ENCODE measurements at places on chromosomes 13 and 19.
A peak's percentile ranks its signal among the peaks of the same experiment; 100 is the strongest.

GRCh38 chr19:16514383-16515019 lies 18.3 kb downstream of the C19orf44 start:
- DNase-seq: no peak

GRCh38 chr19:48102870-48103751 lies 7.5 kb downstream of the PLA2G4C start:
- DNase-seq: no peak

- DNase-seq: no peak
Observed at GRCh38 chr19:17324357-17325114, 10.1 kb downstream of the ANO8 start.

GRCh38 chr19:34082289-34083077 lies 89.8 kb upstream of the LSM14A start:
- no peak for DNase-seq

DNA sequence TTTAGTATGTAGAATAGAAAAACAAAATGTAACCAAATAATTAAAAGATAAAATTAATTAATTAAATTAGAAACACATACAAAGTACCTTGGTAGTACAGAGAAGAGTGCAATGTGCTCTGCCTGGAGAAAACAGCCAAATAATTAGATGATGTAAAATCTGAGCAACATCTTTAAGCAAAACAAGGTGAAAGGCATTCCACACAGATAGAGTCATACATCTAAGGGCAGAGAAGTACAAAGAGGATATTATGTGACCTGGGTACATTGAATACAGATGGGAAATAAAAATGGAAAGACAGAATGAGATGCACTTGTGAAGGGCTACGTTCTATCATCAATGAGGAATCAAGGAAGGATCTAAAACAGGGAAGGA lies 25.2 kb upstream of the FNDC3A start:
- no peak for DNase-seq

GRCh38 chr19:55646889-55647731 lies 902 bp upstream of the CCDC106 start:
- DNase-seq: no peak

DNA sequence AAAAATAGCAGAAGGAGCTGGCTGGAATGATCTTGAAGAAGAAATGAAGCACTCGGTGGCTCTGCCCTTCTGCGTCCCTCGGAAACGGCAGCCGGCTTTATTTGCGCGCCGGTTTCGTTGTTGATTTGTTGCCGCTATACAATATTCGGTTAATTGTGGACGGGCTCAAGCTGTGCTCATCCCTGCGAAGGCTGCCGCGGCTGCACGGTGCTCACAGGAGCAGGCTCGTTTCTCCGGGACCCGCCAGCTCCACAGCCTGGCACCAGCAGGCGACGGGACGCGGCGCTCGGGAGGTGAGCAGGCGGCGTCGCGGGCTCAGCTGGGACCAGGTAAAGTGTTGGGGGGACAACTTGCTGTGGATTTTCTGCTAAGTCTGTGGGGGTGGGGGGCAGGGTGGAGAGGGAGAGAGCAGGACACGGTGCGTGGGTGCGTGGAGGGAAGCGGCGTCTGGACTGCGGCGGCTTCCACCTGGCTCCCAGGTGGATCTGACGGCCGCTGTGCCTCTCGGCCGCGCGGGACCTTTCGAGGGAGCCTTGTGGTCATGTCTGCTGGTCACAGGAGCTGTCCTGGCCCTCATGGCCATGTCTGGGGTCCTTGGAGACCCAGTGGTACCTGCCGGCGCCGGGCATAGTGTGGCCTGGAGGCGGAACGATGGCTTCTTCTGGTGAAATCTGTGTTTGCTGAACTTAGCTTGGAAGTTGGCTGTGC lies 90.9 kb downstream of the TEX29 start:
- DNase-seq: no peak

DNA sequence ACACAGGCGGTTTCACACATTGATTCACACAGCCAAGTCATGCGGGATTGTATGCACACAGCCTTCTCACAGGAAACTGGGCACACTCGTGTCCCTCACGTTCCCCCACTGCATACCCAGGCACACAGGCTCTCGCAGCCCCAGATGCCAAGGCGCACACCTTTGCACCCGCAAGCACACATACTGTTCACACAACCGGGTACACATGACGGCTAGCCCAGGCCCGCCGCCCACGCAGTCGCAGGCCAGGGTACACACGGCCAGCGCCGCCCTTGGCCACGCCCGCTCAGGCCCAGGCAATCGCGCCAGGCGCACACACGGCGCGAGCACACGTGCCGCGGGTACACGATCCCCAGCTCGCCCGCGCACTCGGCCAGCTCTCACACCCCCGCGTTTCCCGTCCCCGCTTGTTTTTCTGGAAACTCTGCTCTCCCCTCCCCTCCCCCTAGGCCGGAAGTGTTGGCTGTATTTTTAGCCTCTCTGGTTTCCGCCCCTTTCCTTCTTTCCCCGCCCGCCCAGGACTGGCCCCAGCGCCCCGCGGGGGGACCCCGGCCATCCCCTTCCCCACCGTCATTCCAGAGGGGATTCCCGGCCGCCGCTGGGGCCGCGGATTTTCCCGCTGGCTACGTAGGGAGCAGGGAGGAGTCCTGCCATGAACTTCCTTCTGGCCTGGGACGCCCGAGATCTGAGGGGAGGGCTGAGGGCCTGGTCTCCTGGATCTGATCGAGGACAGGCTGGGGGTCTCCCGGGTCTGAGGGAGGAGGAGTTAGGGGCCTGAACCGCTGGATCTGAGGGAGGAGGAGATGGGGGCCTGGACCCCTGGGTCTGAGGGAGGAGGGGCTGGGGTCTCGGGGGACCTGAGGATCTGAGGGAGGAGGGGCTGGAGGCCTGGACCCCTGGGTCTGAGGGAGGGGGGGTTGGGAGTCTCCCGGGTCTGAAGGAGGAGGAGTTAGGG lies 4.0 kb upstream of the ZFP36 start:
- DNase-seq: peak; percentile 86

GRCh38 chr19:30563691-30564090 lies 191.5 kb downstream of the ZNF536 start:
- DNase-seq: no peak

DNA sequence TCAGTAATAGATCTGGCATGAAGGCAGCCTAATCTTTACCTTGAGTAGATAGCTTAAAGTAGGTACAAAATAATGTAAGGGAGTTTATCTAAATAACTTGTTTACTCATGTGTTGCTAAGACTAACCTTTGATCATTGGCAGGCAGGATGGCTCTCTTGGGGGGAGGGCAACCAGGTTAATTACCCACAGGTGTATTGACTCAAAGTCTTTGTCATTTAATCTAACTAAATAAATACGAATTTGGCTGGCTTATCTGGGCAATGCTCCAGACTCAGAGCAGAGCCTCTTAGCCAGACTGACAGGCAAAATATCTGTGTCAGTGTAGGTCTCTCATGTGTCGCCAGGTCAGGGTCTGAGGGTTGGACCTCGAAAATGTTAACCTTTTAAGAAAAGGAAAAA lies 283.4 kb upstream of the KLHL1 start:
- DNase-seq: no peak

GRCh38 chr13:98480915-98481877 lies 95.7 kb downstream of the STK24 start:
- DNase-seq: peak; percentile 62

DNA sequence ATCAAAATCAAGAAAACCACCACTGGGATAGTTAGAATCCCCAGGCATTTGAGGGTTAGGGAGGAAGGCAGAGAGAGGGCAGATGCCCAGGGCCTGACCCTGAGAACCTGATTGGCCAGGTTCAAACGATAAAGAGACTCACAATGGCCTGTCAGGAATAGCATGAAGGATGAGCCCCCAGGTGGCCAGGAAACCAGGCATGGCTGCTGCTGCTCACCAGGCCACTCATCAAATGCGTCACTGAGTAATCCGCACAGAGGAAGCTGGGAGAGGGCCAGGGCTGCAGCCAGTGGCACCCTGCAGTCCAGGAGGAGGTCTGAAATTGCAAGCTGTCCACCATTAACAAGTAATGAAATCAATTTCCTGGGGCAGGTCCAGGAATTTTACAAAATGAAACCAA lies 111.3 kb downstream of the KATNAL1 start:
- no peak for DNase-seq

DNA sequence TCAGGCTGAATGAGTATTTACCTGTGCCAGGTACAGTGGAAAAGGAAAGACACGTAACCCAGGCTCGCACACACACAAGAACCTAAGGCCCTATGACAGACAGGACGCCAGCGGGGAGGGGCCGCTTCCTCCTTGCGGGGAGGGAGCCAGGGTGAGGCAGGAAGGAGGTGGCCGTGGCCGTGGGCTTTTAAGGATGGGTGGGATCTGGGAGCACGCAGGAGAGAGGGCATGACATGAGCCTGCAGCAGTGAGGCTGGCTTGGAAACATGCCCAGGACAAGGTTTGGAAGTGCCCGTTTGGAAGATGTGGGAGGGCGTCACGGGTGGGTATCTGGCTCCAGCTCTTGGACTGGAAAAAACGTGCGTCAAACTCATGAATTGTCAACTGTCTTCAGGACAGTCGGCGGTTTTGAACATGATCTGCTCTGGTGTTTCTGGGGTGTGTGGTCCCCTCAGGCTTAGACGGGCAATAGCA lies 20.1 kb downstream of the SH3GL1 start:
- DNase-seq: peak; percentile 60

DNA sequence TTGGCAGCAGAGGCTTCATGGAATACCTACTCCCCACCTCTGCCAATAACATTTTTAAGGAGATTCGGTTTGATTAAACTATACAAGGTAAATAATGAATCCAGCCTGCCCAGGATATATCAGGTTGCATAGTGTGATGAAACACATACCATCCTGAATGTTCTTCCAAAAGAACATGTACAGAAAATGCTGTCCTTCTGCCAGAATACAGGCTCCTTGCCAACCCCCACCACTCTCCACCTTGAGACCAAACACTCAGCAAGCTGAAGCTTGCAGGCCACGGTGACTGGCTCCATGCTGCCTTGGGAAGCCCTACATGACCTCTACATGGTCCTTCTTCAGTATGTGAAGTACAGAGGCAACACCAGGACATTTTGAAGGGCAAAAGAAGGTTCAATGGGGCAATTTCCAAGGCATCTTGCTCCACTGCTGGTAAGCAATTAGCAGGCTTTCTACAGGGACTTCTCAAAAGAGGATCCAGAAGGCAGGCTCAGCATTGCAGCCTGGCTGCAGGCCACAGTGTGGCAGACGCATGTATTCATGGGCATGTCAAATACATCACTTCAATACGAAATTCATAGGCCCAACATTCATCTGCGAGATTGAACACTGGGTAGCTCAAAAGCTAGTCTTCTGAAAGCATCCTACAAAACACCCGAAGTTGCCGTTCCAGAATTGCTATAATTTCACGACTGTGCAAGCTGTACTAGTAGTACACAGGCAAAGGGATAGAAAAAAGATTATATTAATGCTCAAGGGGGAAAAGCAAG lies 62.4 kb upstream of the SERP2 start:
- DNase-seq: no peak

DNA sequence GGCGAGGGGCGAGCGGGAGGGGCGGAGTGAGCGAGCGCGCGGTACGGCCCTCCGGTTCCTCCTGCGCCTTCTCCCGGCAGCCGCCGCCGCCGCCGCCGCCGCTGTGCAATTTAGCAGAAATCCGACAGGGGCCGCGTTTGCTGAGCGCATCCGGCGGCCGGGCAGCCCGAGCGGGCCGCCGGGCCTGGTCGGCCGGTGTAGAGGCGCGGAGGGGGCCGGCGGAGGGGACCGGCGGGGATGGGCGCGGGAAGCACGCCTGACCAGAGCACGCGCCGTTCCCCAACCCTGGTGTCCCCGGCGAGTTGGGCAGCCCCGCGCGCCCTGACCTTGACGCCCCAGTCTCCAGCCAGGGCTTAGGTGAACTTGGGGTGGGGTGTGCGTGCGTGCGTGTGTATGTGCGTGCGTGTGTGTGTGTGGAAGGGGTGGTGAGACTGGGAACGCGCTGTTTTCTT lies 144.5 kb upstream of the ZNF536 start:
- DNase-seq: peak; percentile 66

- DNase-seq: no peak
Observed at GRCh38 chr19:29571181-29571580, 34.9 kb upstream of the POP4 start.

DNA sequence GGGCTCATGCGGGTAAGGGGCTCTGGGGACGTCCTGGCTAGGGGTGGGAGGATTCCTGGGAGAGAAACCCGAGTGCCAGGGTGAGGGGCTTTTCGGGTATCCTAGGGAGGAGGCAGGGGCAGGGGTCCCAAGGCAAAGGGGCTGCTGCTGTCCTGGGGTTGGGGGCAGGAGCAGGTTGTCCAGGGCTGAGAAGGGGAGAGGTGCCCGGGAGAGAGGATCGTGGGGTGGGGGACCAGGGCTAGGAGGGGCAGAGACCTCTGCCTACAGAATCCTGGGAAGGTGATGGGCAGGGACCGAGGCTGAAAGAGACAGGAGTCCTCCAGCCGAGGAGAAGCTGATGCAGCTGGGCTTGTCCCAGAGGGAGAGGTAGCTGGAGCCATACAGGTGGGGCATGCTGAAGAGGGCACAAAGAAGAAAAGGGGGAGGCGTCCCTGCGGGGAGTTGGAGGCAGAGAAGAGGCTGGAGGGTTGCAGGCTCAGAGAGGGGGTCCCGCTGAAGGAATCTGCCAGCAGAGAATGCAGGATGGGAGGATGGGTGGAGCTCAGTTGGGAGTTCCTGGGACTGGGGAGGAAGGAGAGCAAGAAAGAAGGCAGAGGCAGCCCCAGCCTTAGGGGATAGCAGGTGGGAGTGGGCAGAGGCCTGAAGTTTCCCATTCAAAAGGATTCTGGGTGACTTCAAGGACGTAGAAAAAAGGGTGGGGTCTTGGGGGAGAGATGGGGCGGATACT lies 574 bp downstream of the CYP2S1 start:
- DNase-seq: no peak

- no peak for DNase-seq
Observed at GRCh38 chr13:99967498-99967868, 4.1 kb downstream of the ZIC5 start.

DNA sequence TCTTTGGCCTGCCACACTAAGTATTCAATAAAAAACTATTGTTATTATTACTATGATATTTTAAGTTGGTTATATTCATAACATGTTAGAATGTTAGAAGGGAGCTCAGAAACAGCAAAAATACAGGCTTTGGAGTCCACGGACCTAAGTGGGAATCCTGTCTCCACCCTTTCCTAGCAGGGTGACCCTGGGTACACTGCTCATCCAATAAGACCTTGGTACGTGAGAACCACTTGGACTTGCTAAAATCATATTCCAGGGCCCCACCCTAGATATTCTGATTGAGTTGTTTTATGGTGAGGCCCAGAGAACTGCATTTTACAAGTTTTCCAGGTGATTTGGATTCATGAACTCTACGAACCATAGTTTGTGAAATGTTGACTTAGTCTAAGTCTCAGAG lies 47.4 kb upstream of the KL start:
- no peak for DNase-seq

- no peak for DNase-seq
Observed at GRCh38 chr13:51394724-51395123, 55.2 kb downstream of the SERPINE3 start.

- no peak for DNase-seq
Observed at GRCh38 chr19:55675661-55676354, 782 bp downstream of the EPN1 start.

DNA sequence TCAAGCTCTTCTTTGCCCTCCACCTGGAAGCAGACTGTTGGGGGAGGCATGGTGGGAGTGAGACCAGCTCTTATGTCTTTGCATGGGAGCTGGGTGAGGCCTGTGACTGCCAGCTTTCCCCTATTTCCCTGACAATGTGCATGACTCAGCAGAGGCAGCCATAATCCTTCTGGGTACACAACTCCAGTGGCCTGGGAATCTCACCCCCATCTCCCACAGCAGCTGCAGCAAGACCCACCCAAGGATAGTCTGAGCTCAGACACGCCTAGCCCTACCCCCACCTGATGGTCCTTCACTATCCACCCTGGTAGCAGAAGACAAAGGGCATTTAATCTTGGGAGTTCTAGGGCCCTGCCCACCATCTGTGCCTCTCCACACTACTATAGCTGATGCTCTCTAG lies 41.4 kb upstream of the FGF14 start:
- no peak for DNase-seq

- no peak for DNase-seq
Observed at GRCh38 chr13:48402325-48402932, 10.5 kb downstream of the LPAR6 start.
